PC-3 (cell line): ENCODE measurements at places on chromosomes 2 and 18. TPM values are rescaled to one million over a fixed set of nuclear protein-coding genes. Genes with fewer than 3 reads are reported as not detected.
A peak's percentile ranks its signal among the peaks of the same experiment; 100 is the strongest.

DNA sequence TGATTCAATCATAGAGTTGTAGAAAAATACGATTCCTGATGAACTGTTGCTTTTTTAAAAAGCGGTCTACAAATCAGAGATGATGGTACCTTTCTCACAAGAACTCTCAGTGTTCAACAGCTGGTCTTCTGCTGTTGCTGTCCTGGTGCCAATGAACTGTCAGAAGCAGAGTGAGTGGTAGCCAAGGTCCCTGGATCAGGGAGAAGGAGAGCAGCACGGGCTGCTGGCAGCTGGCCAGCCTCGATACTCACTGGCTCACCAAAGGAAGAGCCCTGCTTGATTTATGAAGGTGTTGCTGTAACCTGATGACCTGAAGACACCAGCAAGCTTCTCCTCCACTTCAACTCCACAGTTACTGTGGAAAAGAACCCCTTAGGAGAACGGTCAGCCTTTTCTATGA is 300.8 kb upstream of the SOX11 start:
- no peak for DNase-seq

- DNase-seq = no peak
These were observed 26.4 kb downstream of the MARCHF7 start for GRCh38 chr2:159738509-159739390.

DNA sequence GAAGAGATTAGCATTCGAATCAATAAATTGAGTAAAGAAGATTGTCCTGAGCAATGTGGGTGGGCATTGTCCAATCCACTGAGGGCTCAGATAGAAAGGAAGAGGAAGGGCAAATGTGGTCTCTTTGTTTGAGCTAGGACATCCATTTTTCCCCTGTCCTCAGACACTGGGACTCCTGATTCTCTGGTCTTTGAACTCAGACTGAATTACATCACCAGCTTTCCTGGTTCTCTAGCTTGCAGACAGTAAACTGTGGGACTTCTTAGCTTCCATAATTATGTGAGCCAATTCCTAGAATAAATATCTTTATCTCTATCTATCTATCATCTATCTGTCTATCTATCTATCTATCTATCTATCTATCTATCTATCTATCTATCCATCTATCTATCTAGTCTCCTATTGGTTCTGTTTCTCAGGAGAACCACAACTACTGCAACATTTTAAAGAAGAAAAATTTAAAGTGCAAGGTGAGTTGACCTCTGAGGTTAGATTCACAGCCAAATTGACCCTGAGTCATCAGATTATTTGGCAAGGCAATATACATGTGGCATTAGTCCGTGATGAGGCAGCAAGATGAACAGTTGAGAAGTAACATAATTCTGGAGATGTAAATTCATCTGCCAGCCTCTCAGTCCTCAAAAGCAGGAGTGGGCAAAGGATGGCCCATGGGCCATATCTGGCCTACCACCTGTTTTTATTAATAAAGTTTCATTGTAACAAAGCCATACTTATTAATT is 191.4 kb downstream of the PDE11A start:
- DNase-seq = peak; percentile 55

GRCh38 chr2:105129722-105130232 is 91.9 kb downstream of the MRPS9 start:
- no peak for DNase-seq

- peak; percentile 14 for DNase-seq
These were observed 98.4 kb upstream of the NCKAP5 start for GRCh38 chr2:133666621-133667020.

DNA sequence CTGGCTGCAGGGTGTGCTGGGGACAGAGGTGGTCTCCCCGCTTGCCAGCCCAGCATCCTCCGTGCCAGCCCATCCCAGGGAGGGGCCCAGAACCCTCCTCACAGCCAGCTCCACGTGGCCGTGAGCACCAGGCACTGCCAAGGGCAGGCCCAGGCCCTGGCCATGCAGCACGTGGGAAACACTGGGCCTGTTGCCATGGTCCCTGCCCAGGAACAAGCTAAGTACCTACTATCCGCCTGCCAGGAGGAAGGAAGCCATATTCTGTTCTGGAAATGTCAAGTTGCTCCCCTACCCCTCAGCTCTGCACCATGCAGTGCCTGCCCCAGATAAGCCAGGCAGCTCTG is 250.6 kb downstream of the CYP26B1 start:
- DNase-seq = no peak

DNA sequence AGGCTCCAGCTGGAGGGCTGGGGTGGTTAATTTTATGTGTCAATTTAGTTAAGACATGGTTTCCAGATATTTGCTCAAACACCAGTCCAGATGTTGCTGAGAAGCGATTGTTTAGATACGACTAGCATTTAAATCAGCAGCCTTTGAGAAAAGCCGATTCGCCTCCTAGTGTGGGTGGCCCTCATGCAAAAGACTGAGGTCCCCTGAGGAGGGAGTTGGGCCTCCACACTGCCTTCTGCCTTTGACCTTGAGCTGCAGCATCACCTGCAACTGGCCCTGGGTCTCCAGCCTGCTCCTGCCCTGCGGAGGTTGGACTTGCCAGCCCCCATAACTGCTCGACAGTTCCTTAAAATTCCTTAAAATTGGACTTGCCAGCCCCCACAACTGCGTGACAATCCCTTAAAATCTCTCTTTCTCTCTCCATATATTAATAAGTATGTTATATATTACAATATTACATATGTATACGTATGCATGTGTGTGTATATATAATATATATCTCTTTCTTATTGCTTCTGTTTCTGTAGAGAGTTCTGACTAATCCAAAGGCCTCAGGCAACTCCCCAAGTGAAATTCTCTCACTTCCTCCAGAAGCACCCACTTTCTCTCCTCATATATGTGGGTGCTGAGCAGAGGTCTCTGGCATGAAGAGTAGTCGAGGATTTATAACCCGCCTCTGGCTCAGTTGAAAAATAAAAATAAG is 14.4 kb downstream of the FBLN7 start:
- no peak for DNase-seq

DNA sequence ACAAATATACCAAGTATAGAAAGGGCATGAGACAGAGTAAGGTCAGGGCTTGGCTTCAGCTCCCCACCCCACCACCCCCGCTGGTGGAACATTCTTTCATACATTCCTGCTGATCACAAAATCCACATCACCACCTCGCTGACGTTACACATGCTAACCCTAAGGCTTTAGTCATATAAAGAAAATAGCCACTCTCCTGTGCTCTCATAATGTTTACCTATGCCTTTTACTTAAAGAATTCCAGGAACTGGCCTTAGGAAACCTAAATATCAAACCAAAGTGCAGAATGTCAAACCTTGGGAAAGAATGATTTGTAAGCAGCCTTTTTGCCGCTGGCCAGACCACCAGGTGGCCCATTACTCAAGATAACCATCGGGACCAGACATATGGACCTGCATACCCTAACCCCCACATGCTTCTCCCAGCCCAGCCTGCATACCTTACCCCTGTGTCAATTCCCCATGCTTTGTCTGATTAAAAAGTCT is 136.3 kb upstream of the SLC39A10 start:
- peak; percentile 75 for DNase-seq

DNA sequence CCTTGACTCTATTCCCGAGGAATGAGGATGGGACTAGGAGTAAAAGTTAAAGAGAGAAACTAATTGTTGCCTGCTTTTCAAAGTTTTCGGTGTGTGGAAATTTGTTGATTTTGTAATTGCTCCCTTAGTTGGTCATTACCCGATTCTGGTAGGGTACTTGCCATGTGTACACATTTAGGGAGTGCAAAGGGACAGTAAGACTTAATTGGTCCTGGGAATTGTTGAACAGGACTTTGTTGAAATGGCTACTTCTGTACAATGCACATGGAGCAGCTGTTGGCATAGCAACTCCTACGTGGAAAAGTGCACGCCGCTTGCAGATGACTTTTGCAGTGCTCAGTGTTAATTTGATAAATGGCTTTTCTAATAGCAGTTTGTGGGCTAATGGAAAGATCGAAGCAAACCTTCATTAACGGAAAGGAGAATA is 22.9 kb downstream of the EPAS1 start:
- DNase-seq = no peak

DNA sequence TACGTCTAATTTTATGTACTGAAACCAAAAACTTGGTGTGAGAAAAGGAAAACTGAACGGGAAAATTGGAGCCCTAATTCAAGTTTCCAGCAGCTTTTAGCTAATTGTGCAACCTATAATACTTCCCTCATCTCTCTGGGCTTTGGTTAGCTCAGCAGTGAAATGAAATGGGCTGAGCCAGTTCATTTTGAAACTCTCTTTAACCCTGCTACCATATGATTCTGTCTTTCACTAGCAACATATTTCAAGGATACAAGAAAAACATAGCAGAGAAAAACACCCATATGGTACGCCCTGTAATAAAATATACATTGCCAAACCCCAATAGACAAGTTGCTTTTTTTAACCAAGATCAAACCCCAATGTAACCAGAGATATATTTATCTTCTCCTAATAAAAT is 799 bp downstream of the SYT4 start:
- DNase-seq = no peak

The SOX11 gene
- total RNA-seq = not detected in 2 replicates

DNA sequence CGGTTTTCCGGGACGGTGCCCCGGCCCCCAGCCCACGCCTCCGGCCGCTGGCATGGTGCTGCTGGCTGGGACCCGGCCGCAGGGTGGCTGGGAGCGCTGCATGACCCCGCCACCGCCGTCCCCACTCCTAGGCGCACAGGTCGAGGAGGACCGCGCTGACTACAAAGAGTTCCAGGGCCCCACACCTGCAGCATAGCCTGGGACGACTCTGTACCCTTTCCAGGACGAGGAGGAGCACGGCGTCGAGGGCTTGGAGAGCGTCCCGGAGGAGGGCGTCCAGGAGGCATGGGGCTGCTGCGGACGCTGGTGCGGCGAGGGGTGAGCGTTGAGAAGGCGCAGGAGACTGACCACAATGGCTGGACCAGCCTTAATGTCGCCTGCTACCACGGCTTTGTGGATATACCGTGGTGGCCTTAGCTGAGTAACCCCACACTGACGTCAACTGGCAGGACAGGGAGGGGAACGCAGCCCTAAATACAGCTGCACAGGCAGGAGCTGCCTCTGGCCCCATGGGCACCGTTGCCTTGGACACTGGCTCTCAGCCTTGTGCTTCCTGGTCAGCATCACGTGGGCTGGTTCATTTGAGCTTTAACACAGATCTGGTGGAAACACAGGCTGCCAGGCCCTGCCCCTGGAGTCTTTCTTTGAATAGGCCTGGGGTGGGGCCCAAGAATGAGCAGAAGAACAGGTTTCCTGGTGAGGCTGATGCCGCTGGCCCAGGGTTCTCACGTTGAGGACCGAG is 40.9 kb upstream of the TRIM43B start:
- peak; percentile 36 for DNase-seq

DNA sequence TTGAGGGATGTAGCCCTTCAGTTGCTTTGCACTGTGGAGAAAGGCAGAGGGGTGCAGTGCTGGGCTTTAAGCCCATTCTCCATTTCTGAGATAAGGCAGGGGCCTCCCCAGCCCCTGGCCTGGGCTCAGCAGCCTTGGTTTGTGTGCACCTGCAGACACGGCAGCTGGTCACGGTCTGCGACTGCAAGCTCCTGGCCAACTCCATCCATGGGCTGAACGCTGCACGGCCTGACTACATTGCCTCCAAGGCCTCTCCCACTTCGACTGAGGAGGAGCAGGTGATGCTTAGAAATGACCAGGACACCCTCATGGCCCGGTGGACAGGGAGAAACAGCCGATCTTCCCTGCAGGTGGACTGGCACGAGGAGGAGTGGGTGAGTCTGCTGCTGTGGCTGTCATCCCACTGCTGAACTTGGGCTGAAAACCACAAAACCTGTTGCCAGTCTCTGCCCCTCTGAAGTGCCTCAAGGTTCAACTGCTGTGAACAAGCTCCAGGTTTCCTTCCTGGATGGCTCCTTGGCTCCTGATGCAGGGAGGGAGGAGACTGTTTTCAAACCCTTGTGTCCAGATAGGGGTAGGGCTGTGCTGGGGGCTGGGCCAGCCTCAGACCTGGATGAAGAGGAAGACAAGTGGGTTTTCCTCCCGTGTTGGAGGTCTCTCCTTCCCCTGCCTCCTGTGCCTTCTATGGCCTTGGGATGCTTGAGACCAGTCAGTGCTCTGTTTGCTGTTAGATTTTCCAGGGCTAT is 54.0 kb downstream of the COA5 start:
- no peak for DNase-seq

The KCNJ13 gene
- total RNA-seq = not detected in 2 replicates

The PIAS2 gene
- 12.9 and 13.5 TPM in 2 replicates for total RNA-seq

- peak; percentile 65 for DNase-seq
These were observed 73.7 kb upstream of the DNAJC10 start for GRCh38 chr2:182642328-182642727.

DNA sequence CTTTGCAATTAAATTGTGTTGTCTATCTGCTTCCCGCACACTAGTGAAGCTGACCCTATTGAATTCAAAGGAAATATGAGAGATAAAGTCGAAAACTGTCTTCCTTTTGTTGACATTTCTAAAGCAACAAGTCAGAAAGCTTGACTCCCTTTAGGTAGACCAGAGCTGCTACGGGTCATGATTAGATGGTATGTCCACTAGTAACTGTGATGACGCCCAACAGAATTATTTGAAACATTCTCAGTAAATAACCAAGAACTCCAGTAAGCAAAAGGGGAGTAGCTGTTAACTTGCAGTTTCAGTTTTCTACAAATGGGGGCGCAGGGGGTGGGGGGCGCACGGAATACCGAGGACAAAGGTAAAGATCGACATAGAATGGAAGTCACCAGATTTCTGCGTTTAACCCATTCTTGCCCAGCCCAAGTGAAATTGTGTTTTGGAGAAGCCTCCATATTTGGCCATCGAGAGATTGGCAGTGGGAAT is 56.4 kb downstream of the CRIM1 start:
- no peak for DNase-seq

GRCh38 chr2:16832910-16833309 is 167.3 kb upstream of the CYRIA start:
- no peak for DNase-seq

DNA sequence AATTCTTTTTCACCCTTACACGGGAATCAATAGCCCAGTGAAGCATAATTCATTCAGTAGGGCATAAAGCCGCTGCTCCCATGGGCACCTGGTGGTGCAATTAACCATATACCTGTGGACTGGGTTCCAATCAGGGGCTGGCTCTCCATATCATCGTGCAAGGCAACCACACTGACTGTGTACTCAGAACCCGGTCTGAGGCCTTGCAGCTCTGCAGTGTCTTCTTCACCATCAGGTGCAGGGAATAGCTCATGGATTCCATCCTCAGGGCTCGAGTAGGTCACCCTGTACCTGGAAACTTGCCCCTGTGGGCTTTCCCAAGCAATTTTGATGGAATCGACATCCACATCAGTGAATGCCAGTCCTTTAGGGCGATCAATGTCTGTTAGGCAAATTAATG is 55.2 kb downstream of the FN1 start:
- DNase-seq = no peak

DNA sequence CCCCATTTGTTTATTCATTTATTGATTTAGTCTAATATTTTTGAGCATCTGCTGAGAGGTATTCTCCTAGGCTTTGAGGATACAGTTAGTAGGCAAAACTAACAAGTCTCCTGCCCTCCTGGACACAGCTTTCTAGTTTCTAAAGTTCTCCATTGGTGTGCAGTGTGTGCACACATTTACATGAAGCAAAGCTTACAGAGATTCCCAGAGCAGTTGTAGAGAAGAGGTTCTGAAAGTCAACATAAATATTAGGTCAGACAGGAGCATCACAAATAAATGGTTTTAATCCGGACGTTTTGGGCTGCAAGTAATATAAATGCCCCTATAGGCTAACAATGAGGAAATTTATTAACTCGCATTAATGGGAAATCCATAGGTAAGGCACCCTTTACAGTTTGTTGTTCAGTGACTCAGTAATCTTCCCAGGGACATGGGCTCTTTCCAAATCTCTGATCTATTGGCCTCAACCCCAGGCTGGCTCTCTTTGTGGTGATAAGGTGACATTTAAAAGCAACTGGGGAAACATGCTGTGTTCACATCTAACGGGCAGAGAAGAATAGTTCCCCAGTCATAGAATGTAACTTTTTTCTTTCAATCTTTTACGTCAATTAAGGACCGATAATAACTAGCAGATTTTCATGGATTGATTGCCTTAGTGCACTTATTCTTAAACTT is 407.2 kb downstream of the PTPRM start:
- DNase-seq = no peak
